ENCODE measurements at places on chromosomes 12 and 14.

- no peak for DNase-seq
Observed at GRCh38 chr12:28963554-28963953, 185.5 kb upstream of the FAR2 start.

GRCh38 chr14:98594156-98594555 lies 677.8 kb downstream of the BCL11B start:
- DNase-seq: no peak

GRCh38 chr12:16331998-16332397 lies 15.4 kb upstream of the MGST1 start:
- DNase-seq: no peak

- no peak for DNase-seq
Observed at GRCh38 chr12:50923361-50924130, 28.8 kb upstream of the HIGD1C start.
